Inflammatory macrophage treated with lipopolysaccharide for 4 hours (primary cell): ENCODE measurements at places on chromosomes 3 and 15.

DNA sequence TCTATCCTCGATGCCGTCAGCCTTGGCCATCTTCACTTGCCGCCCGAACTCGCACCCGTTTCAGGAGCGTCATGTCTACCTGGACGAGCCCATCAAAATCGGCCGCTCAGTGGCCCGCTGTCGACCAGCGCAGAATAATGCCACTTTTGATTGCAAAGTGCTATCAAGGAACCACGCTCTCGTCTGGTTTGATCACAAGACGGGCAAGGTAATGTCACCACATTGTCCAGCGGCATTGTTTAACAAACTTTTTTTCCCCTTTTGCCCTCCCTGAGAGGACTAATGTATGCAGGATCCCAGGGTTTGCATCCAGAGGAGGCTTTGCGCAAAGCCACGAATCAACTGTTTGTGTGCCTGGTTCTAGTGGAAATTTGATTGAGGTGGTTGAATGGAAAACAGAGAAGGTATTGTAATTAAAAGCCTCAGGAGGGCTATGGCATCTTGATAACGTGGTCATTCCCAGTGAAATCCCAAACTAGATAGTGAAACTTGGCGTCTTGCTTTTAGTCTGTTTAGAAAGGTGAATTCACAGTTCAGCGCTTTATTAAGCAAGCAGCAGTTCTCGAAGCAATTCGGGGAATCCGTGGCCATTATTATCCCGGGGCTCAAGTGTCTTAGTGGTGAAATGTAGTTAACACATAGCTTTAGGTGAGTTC lies 1.7 kb downstream of the SLMAP start:
- no peak for DNase-seq

DNA sequence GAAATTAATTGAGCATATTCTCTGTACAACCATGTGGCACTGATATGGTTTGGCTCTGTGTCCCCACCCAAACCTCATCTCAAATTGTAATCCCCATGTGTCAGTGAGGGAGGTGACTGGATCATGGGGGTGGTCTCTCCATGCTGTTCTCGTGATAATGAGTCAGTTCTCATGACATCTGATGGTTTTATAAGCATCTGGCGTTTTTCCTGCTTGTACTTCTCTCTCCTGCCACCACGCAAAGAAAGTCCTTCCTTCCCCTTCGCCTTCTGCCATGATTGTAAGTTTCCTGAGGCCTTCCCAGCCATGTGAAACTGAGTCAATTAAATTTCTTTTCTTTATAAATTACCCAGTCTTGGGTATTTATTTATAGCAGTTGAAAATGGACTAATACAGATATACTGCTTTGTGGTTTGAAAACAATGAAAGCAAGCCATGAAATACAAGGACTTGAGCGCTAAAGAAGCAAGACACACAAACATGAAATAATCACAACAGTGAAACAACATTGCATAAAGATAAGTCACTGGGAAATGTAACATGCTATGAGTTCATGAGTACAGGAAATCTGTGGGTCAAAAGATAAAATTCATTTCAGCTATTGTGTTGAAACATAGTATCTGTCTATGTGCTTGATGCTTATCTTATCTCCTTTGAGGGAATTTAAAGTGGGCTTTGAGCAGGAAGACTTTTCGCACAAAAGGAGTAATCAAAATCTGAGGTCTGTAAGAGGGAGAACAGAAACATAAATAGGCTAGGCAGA lies 288.7 kb downstream of the GBE1 start:
- DNase-seq, result no peak

DNA sequence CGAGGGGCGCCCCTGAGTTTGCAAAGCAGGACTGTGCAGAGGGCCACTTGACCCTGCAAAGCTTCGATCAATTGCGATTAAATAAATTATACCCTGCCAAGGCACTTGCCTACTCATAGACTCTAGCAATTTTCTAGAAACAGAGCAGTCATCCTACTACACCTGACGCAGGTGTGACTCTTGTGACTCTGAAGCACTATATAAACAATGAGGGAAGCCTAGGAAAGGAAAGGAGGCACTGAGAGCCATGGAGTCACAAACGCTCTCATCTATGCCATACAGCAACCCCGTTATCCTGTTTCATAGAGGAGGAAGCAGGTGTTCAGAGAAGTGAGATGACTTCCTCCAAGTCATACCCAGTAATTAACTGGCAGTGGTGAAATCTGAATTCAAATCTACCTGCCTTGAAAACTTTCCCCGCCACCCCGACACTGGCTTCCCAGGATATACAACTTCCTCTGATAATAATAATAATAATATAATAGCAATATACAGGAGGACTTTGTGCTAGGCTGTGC lies 14.4 kb downstream of the ARHGEF3 start:
- no peak for DNase-seq

DNA sequence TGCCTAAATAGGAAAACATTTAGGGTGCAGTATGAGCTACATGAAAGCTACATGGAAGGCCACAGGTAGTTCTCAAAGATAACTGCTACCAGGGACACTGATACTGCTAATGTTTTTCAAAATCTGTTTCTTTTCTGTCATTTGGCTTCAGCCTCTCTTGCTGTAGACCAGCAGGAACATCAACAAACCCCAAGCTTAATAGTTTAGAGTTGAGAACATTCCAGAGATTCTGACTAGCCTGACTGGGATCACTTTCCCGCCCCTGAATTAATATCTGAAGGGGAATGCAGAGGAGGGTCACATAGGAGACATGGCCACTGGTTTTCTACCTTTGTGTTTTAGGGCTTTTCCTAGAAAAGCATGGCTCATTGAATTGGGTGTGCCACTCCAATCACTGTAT lies 16.9 kb upstream of the C3orf38 start:
- no peak for DNase-seq

DNA sequence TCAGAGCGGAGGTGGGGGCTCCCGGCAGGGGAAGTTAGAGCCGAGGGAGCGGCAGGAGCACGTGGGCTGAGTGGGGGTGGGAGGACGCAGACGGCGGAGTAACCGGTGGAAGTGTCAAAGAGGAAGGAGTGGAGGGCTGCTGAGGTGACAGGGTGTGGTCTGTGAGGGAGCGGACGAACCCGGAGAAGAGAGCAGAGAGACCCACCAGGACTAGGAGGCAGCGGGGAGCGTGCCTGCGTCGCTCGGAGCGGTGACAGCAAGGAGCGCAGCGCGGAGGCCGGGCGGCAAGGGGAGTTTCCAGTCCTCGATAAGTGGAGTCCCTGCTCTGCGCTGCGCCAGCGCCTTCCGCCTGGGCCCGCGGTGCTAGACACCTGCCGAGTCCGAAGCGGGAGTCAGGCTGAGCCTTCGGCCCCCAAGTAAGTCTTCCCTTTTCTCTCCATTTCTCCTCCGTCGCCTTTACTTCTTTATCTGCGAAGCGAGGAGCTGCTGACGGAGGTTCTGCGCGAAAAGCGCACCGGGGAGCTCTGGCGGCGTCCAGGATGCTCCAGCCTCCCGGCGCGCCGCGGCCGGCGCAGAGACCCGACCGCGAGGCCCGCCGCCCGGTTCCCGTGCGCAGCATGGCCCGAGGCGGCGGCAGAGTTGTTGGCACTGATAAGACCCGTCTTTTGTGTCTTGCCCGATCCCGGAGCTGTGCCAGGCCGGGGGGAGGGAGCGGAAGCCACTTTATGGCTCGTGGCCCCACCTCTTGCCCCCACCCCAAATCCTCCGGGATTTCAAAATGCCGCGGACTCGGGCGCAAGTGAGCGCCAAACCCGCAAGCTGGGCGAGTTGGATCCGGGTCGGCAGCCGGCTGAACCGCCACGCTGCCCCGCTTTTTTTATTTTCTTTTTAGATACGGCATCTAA lies 533.0 kb upstream of the SEMA6D start:
- DNase-seq, result no peak

- no peak for DNase-seq
These were observed 116.2 kb downstream of the NEO1 start for GRCh38 chr15:73168487-73168886.

DNA sequence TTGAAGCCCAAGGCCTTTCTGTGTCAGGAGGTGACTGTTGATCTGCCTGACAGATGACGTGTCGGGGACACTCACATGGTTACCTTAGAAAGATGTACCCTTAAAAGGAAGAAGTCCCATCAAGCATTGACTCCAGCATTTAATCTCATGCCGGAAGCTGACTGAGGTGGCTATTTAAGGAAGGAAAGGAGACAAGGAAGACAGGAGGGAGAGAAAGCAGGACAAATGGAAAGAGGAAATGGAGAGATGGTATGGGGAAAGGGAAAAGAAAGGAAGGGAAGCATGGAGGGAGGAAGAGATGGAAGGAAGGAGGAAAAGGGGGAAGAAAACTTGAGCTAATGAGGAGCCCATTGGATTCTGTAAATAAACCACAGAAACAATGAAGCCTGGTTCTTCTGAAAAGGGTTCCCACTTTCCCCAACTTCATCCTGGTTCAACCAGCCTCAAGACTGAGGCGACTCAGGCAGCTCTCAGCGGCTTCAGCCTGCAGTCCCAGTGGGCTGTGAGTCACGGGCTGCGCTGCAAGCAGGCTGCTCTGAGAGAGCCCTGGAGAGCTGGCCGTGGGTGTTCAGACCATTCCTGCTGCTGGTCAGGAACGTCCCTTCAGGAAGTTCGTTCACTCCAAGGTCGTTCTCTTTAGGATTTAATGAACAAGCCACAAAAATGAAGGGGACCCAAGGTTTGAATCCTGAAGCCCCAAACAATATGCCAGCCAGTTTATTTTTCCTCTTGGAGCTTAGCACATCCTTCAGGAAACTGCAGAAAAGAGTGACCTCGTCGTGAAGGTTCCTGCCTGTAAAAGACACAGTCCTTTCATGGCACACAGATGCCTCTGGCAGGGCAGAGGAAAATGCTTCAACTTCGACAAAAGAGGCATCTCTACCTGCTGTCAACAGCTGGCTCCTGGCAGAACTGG lies 69.6 kb upstream of the THBS1 start:
- no peak for DNase-seq
